ENCODE measurements at places on chromosomes 5 and 9.

DNA sequence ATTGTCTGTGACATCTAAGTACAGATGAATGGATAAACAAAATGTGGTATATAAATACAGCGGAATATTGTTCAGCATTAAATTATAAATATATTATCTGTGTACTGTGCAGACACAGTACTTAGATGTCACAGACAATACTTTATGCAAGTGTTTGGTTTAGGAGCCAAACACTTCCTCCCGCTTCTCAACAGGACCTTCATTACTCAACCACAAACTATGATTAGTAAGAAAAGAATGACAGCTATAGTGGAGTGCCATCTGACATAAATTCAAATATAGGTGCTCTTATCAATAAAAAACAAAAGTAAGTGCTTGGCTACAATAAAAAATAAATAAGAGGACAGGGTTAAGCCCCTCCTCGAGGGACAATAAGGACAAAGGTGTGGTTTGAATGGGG is 38.9 kb upstream of the STX17 start:
- no peak for DNase-seq

DNA sequence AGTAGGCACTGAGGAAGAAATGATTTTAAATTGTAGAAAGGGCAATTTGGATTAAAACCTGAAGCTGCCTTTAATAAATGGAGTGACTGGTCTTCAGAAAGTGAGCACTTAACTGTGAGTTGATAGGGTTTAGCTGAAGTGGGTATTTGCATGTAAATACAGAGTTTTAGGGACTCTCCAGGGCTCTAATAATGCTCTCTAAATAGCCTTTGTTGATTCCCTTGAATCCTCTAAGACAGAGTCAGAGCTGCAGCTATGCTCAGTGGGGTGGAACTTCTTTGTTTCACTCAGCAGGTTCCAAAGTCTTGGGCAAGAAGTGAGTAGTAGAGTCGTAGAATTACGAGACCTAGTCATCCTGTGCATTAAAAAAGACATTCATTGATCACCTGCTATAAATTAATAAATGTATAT is 21.4 kb downstream of the GLRA1 start:
- DNase-seq, result no peak

- no peak for DNase-seq
These were observed 29.5 kb upstream of the LHFPL2 start for GRCh38 chr5:78677777-78678668.

GRCh38 chr9:127908660-127908926 is 8.2 kb downstream of the ST6GALNAC4 start:
- DNase-seq, result no peak

DNA sequence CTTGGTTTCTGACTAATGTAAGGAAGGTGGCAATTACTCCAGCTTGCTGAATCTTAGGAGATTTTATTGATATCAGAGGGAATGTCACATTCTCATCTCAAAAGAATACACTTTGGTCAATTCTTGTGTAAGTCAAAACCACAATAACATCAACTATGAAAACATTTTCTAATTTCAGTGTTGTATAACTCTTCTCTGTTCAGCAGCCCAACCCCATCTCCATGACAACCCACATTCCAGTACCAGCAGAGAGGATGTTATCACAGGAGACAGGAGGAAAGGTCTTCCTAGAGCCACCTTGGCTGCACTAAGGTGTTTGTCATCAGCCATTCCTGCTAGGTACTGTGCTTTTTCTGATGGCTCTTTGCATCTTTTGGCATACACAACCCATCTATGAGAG is 529.1 kb upstream of the BRINP1 start:
- DNase-seq, result no peak

- no peak for DNase-seq
These were observed 428.2 kb upstream of the CTNND2 start for GRCh38 chr5:12332480-12332879.

GRCh38 chr9:19378164-19378563 is 1.9 kb downstream of the RPS6 start:
- DNase-seq, result no peak

DNA sequence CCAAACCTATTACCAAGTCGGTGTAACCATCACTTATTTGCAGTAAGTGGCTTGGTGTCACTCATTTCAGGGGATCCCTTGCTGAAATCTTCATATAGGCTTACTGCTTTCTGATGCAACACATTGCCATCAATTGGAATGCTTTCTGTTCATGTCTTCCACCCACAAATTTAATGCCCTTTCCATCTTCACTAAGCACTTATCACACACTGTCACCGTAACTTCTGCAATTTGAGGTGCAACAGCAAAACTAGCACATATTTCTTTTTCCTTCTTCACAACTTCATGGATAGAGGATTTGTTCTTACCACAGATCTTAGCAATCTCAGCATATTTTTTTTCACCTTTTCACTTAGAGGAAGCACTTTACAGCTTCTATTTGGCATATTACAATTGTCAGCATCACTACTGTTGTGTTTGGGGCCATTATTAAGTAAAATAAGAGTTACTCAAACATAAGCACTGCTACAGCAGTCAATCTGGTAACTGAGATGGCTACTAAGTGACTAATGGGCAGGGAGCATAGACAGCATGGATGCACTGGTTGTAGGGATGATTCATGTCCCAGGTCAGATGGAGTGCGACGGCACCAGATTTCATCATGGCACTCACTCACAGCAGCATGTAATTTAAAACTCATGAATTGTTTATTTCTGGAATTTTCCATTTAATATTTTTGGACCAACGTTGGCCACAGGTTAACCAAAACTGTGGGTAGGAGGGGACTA is 70.1 kb downstream of the PIP5K1B start:
- no peak for DNase-seq
